ENCODE measurements at places on chromosomes 16 and 17.

DNA sequence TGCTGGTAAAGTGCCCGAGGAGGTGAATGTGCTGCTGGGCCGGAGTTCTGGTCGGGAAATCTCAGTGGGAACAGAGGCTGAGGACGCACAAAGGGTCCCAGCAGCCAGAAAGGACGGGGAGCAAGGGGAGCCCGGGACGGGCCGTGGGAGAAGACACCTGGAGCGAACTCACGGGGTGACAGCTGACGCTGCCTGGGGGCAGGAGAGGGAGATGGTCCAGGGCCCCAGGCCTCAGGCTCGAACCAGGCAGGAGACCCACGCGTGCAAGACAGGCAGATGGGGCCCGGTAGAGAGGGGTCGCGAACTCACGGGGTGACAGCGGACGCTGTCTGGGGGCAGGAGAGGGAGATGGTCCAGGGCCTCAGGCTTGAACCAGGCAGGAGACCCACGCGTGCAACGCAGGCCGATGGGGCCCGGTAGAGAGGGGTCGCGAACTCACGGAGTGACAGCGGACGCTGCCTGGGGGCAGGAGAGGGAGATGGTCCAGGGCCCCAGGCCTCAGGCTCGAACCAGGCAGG, 72.9 kb downstream of the METRNL start:
- DNase-seq: no peak

- DNase-seq: no peak
Measured at GRCh38 chr16:75065521-75066149, 50.9 kb downstream of the LDHD start.

DNA sequence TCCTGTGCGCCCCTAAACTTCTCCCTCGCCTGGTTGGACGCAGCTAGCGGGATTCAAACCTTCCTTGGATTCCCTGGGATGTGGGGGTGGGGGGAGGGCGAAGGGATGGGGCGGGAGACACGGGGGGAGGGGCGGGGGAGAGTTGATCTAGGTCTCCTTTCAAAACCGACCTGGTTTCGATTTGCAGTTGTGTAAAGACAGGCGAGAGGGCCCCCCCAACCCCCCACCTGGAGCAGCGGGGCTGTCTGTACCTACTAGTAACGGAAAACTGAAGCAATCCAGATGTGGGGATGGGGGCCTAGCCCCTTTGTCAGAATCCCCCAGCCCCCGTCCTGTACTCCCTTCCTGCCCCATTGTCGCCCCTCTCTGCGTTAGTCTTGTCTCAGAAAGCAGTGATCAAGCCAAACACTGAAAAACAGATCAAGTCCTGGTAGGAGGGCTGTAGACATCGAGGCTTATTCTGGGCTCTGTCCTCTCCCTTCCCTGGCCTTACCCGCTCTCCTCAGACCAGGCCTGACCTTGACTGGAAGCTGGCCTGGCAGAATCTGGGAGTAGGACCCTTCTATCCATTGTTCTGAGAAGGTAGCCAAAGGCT, 902 bp downstream of the DLX4 start:
- DNase-seq: no peak

- DNase-seq: no peak
Measured at GRCh38 chr17:58936295-58936694, 170.4 kb downstream of the TRIM37 start.

GRCh38 chr16:54879681-54880080, 51.0 kb upstream of the IRX5 start:
- DNase-seq: no peak

DNA sequence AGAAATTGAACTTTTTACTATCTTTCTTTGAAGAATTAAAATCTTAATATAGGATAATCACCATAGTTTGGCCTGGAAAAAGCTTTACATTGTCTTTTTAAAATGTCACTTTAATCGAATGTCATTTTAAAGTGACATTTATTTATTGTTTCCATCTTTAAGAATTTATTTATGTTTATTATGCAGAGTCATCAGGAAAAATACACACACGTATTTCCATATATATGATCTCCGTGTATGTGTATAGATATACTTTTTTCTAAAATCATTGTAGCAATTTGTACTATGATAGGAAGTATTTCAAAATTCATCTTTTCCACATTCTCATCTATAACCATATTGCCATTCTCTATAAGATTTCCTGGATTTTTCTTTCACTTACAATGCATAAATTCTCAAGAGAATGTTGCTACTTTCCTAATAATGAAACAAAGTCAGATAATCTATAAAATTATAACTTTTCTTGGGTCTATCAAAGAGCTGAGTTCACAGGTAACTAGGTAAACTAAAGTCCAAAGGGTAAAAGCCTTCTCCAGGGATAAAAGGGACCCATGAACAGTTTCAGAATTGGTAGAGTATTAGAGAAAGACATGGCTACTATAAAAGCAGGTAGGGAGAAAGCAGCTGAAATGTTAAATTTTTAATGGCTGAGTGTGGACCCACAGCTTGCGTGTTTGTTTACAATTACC, 11.9 kb downstream of the ABCA8 start:
- DNase-seq: no peak

GRCh38 chr17:247767-248166, 66.3 kb upstream of the DOC2B start:
- no peak for DNase-seq

DNA sequence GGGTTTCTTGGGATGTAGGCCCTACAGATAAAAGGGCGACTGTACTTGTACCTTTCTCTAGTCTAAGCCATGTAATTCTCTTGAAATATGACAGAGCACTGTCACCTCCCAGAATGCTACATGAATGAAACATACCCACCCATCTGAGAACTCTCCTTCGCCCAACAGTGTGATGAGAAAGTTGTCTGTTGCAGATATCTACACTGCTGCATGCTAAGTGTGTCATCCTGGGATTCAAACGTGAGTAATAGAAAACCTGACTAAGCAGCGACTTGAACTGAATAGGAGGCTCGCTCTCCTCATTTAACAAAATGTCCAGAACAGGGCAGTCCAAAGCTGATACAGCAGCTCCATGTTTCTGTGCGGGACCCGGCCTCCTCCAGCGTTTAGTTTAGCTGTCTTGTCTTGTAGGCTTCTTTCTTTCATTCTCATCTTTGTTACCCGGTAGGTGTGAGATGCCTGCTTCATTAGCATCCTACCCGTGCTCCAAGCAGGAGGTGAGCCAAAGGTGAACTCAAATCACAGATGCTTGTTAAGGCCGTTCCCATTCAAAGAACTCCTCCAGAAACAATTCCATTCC, 211.9 kb downstream of the PRKCA start:
- no peak for DNase-seq

DNA sequence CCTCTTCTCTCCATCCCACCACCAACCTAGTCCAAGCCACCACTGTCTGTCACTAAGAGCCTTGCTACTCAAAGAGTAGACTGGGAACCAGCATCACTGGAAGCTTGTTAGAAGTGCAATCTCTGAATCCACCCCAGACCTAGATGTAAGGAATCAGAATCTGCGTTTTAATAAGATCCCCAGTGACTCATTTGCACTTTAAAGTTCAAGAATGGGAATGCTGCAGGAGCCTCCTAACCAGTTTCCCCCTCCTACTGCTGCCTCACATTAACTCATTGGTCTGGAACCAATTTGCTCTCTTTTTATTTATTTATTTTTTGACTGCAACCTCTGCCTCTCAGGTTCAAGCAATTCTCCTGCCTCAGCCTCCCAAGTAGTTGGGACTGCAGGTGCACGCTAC, 19.8 kb upstream of the LYRM9 start:
- DNase-seq: no peak

- DNase-seq: no peak
Measured at GRCh38 chr16:67339453-67339852, 12.8 kb downstream of the LRRC36 start.

GRCh38 chr17:4492721-4493561, 5.7 kb upstream of the SPNS2 start:
- peak; percentile 21 for DNase-seq

GRCh38 chr16:67663151-67663876, 2.6 kb downstream of the PARD6A start:
- peak; percentile 25 for DNase-seq

All from CD4-positive, alpha-beta T cell treated with Interleukin-1 beta for 1 hour (primary cell).